Hematopoietic multipotent progenitor cell treated with erythropoietin and hydrocortisone succinate and interleukin-3 and kit ligand, for 8 days (in vitro differentiated cells): ENCODE measurements at places on chromosomes 11 and 22.
A peak's percentile ranks its signal among the peaks of the same experiment; 100 is the strongest.

- DNase-seq: no peak
Observed at GRCh38 chr11:118238421-118238820, 13.6 kb upstream of the JAML start.

GRCh38 chr11:122393209-122393860 is 262.2 kb upstream of the UBASH3B start:
- peak; percentile 23 for DNase-seq

DNA sequence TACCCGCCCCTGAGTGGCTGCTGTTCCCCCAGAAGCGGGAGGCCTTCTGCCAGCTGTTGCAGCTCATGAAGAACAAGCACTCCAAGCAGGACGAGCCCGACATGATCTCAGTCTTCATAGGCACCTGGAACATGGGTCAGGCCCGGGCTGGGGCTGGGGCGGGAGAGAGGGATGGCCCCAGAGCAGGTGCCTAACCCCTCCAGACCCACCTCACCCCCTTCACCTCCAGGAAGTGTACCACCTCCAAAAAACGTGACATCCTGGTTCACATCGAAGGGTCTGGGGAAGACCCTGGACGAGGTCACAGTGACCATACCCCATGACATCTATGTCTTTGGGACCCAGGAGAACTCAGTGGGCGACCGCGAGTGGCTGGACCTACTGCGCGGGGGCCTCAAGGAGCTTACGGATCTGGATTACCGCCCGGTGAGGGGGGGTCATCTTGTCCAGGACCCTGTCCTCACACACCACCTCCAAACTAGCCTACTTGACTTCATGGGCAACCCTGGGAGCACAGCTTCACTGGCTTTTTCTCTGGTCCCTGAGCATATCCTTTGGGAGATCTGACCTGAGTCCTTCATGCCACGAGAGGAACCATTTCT is 6.3 kb downstream of the INPPL1 start:
- DNase-seq: no peak

DNA sequence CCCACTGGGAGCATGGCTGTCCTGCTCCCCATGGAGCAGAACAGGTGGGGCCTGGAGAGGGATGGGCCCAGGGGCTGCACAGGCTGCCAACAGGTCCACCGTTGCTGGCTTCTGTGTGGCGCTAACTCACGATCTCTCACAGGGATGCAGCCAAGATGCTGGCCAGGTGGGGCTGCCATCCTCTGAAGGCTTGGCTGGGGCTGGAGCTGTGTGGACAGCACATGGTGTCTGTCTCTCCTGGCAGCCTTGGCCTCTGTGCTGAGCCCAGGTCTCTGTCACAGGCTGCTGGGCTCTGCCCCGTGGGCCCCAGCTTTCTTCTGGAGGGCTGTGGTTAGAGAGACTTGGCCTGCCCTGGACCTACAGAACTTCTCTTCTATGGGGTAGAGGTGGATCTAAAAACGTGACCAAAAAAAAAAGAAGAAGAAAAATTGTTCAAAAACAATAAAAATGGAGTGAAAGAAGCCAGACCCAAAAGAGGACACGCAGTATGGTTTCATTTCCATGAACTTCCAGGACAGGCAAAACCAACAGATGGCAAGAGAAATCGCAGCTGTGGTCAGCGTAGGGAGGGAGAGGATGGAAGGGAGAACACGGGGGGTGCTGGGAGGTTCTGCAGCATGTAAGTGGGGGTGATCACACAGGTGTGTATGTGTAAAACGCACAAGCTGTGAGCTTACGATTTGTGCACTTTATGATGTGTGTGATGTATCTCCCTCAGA is 12.2 kb downstream of the PARVG start:
- no peak for DNase-seq

DNA sequence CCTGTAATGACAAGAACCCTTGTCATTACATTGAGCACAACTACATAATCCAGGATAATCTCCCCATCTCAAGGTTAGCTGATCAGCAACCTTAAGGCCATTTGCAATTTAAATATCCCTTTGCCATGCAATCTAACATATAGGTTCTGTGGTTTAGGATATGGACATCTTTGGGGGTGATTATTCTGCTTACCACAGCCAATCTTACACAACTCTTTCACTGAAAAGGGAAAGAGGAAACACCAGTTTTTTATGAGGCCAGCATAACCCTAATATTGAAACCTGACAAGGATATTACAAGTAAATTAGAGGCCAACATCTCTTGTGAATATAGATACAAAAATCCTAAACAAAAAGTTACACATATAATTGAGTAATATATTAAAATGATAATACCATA is 78.5 kb downstream of the CYP2R1 start:
- no peak for DNase-seq

DNA sequence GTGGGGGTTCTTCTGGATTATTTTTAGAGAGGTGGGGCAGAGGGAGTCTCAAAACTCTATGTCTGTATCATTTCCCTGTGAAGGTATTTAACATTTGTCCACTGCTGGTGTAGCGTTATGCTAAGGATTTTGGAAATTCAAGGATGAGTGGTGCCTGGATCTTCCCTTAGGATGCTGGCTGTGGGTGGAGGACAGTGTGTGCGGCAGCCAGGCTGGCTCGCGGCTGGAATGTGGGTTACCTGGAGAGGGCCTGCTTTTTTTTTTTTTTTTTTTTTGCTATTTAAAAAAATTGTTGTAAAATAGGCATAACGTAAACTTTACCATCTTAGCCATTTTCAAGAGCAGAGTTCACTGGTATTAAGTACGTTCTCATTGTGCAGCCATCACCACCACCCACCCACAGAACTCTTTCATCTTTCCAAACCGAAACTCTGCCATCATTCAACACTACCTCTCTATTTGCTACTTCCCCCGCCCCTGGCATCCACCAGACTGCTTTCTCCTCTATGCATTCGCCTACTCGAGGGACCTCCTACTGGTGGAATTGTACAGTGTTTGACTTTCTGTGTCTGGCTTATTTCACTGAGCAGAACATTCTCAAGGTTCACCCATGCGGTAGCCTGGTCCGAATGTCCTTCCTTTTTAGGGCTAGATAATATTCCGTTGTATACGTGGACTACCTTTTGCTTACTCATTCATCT is 67.1 kb downstream of the PARVB start:
- peak; percentile 39 for DNase-seq

- DNase-seq: no peak
Observed at GRCh38 chr11:133896028-133896427, 50.7 kb upstream of the SPATA19 start.

DNA sequence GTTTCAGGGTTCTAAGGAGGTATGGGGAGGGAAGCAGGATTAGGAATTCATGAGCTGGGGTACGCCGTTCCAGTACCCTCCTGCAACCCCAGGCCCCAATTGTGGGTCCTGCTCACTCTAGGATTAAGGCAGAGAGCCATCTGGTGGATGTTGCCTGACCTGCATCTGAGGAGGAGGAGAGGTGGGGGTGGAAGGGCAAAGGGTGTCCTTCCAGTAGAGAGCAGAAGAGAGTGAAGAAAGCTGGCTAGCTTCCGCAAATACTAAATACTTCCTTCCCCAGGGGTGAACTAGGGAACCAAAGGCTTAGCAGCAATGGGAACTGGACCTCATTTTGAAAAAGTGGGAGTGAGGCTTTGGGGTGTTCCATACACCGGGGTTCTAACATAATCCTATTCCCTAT is 10.6 kb downstream of the LRRC51 start:
- peak; percentile 82 for DNase-seq

GRCh38 chr11:8760896-8761295 is 78.3 kb downstream of the RPL27A start:
- no peak for DNase-seq

DNA sequence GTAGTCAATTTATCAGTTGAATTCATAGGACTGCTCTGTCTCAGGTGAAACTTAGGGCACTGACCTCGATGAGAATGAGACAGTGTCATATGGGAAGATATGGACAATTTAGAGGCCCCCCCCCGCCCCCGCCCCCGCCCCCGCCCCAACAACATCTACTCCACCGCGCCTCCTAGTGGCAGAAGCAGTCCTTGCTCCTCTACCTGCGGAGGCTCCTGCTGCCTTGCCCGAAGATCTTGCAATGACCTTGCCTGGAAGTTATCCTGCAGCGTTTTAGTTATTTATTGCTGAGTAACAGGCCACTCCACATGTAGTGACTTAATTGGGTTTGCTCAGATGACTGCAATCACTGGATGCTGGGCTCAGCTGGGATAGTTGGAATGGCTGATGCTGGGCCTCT is 15.2 kb downstream of the SERPINH1 start:
- DNase-seq: peak; percentile 50

GRCh38 chr11:43923406-43924111 is 18.9 kb upstream of the C11orf96 start:
- no peak for DNase-seq

- DNase-seq: peak; percentile 73
Observed at GRCh38 chr11:111730871-111731591, 35.2 kb downstream of the PPP2R1B start.

- no peak for DNase-seq
Observed at GRCh38 chr22:27329966-27330645, 471.4 kb downstream of the MN1 start.

DNA sequence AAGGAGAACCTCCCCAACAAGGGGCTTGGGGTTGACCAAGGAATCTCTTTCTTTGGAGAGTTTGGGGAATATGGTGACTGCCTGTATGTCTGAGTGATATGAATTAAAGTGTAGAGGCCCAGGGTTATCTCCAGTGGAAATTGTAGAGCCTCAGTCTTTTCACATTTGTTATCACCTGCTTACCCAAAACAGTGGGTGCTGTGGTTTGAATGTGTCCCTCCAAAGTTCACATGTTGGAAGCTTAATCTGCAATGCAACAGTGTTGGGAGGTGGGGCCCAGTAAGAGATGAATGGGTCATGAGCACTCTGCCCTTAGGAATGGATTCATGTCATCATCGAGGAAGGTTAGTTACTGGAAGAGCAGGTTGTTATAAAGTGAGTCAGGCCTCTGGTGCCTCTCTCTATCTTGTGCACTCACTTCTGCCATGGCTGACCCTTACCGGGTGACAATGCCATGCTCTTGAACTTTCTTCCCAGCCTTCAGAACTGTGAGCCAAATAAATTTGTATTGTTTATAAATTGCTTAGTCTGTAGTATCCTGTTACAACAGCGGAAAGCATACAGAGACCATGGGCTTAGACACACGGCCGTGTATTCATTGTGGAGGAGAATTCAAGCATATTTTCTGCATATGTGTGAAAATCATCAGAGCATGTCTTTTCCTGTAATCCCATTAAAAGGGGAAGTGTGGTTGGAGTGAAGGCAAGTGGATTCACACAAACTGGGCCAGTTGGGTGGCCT is 114.1 kb upstream of the TBCEL start:
- peak; percentile 17 for DNase-seq

- DNase-seq: no peak
Observed at GRCh38 chr11:47302853-47303252, 32.9 kb downstream of the MADD start.

- DNase-seq: no peak
Observed at GRCh38 chr11:34013898-34014571, 37.5 kb upstream of the CAPRIN1 start.

DNA sequence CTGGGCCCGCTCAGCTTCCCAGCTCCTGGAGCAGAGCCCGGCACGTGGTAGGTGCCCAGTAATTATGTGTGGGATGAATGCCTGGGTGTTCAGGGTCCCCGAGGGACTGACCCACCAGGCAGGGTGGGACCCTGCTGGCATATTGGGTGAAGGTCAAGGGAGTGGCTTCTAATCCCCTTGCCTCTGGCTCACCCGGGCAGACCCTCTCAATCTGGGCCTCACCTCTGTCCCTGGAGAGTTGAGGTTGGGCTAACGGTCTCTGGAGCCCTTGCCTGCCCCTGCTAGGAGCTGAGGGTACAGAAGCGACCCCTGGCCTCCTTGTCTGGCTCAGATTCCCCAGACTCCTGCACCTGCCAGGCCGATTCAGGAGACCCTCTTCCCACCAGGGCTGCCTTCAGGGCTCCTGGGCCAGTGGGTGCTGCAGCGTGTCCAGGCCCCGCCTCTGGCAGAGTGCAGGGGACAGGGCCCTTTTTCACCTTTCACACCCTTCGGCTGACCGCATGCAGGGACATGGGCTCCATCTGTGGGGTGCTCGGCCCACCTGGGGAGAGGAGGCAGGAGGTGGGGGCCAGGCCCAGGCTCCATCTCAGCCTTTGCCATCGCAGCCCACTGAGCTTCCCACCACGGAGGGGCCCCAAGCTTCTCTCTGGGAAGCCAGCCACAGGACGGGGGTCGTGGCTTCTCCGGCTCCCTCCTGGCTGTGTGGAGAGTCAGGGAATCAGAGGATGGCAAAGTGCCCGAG is 3.8 kb upstream of the CTSD start:
- no peak for DNase-seq

DNA sequence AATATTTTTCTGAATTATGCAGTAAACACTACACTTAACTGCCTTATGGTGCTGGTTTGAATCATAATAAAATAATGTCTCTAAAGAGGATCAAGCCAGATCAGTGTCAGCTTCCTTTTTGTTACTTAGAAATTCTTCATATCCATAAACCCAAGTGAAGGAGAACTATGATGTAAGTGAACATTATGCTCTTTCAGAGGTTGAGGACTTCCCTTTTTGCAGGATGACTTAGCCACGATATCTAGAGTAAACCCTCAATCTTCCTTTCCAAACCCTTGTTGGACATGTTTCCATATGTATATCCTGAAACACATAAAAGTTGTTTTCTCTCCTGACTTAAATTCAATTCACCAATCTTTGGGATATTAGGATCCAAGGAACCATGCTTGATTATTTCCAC is 19.1 kb downstream of the OR8D1 start:
- DNase-seq: no peak

- no peak for DNase-seq
Observed at GRCh38 chr22:47276450-47276820, 514.0 kb downstream of the TBC1D22A start.

GRCh38 chr11:112229746-112230433 is 3.7 kb downstream of the PTS start:
- no peak for DNase-seq

DNA sequence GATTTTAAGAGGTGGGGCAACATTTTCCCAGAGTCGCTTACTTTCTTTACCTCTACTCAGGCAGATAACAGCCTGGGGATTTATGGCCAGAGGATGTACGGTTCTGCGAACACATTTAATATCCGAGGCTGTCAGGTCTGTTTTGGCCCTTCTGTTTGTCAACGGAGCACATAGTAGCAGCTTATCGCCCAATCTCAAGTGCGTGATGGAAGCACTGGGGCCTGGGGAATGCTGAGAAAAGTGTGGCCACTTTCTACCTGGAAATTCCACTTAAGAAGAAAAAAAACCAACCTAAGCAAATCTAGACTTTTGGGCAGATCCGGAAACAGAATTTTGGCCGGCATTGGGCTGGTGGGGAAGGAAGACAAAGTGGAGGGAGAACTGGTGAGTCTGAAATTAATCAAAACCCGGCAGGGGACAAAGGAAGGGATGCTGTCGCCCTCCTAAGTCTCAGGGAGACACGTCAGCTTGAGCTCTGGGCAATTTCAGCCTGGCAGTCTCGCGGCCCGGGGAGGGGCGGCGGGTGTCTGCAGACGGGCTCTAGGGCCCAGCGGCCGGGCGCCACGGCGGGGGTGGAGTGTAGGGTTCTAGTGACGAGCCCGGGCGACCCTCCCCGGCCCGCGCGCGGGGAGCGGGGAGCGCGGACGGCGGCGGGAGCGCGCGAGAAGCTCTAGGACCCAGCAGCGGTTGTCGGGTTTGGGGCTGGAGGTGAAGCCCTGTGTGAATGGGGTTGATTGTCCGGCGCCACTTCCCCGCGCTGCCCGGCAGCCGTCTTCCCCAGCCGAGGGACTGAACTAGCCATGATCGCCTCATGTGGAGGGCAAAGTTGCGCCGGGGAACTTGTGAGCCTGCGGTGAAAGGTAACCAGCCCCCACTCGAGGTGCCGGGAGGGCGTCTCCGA is at the start of gene AMOTL1:
Gene AMOTL1 (plus strand): TSS at position 656 of the 901 bp plus-strand sequence. CDS start 156 bp downstream, at position 812.
- DNase-seq: peak; percentile 79

- DNase-seq: no peak
Observed at GRCh38 chr11:62689421-62690183, at the start of gene LRRN4CL. TSS of gene LRRN4CL (minus strand) at chr11:62689530. CDS start at chr11:62688508, 1,022 bp downstream.
